Right atrium auricular region (tissue), 2 donors: ENCODE measurements at places on chromosomes 11 and 22.
A peak's percentile ranks its signal among the peaks of the same experiment; 100 is the strongest.

GRCh38 chr11:113242767-113243397, 71.5 kb upstream of the TTC12 start:
- DNase-seq = no peak

DNA sequence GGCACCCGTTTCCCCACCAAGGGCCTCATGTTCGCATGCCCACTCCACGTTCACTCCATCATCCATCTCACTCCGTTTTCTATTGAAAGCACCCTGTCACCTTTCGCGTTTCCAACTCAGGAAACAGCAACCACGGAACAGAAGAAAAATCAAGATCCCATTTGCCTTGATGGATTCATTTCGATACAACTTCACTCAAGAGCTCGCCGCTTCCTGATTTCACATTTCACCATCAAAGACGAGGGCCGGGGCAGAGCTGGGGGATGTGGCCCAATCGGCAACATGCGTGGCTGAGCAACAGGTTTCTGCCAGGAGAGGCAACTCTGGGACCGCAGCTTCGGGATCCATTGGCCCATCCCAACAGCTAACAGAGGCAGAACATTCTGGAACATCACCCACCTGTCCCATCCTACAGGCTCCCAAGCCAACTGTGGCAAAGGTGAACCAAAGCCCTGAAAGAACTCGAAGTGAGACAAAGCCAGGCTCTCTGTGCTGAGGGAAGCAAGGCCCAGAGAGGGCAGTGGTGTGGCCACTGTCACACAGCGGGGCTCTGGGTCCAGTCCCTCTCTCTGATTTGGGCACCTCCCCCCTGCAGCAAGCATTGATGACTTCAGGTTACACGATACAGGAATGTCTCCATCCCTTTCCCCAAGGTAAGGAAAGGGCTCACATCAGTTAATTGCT, 36.2 kb upstream of the CD5 start:
- DNase-seq = no peak

DNA sequence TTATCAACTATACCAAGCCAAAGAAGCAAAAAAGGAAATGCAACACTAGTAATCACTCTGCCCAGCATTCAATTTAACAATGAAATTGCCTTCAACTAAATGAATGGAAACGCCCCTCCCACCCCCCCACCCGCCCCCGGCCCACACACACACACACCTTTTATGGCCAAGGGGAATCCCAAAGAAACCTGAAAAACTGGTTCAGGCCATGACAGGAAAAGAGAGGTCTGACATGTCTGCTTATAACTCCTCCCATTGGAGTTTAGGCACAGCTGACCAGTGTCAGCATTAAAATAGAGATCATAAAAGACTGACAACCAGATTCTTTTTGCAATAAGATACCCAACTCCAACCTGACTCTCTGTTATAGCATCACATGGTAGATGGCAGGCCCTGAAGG, 42.6 kb downstream of the ACER3 start:
- no peak for DNase-seq

- no peak for DNase-seq
Observed at GRCh38 chr22:21587803-21588611, 20.5 kb downstream of the UBE2L3 start.

DNA sequence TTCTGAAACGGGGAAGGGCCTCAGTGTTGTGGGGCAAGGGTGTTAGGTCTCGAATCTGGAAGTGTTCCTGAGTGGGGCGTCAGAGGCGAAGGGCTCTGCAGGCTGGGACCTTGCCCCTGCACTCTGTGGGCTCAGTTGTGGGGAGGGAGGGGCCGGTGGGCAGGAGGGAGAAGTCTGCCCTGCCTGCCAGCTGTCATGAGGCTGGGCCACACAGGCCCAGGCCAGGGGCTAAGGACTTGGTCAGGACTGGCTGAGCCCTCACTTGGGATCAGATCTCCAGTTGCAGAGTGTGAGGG, at the start of gene CRACR2B:
Gene CRACR2B (plus strand): TSS at position 23 of the 296 bp plus-strand sequence. CDS start 689 bp downstream, outside the sequence.
- no peak for DNase-seq

- DNase-seq = no peak
Observed at GRCh38 chr11:94011478-94011877, 9.7 kb upstream of the HEPHL1 start.

DNA sequence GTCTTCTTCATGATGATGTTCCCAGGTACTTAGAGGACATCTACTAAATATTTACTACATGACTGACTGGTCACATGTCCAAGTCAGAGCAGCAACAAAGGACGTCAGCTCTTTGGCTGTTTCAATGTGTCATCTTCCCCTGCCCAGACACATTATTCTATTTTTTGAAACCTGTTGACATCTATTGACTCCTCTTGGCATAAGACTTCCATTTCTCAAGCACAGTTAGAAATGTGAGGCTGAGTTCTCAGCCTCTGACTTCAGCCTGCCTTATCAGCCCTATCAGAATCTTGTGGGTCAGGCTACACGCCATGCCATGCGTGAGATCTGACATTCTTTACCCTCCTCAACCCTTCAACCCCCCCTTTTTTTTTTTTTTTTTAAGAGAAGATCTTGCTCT, 63.8 kb downstream of the SC5D start:
- DNase-seq = no peak

DNA sequence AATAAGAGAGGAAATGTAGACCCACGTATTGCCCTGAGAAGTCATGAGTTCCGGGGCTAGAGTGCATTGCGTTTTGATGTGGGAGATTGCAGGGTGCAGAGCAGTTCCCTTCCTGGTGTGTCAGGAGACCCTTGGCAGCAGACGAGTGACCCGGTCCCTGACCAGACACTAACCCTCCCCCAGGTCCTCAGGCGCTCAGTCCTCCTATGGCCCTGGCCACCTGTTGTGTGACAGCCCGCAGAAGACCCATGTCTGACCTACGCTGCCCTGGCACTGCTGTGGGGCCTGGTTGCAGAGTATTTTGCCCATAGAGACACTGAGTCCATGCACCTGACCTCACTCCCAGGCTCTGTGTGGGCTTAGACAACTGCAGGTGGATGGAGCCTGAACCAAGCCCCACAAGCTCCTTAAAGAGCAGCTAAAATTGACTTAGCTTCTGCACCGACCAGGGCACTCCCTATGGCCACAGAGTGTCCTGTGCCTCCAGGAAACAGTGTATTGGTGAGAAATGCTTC, 833.8 kb downstream of the TBC1D22A start:
- DNase-seq = no peak

DNA sequence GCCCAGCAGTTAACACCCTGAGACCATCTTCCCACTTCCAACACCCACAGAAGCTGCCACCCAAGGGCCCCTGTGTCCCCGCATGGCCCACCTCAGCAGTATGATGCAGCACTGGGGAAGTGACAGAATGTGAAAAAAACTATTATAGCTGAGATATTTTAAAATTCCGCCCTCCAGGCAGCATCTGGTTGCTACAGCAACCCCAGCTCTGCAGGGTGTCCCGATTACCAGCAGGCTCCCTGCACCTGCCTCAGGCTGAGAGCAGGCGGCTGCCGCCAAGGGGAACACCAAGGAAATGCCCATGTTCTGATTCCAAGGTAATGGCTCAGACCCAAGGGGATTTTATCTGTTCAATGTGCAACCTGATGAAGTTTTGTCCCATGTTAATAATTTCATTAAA, 10.5 kb upstream of the TMEM121B start:
- DNase-seq = no peak

GRCh38 chr22:29689880-29690213, 30.0 kb upstream of the CABP7 start:
- DNase-seq = no peak

GRCh38 chr11:123062892-123063825, 1.2 kb upstream of the HSPA8 start:
- peak; percentile 73 for DNase-seq

- DNase-seq = no peak
Observed at GRCh38 chr11:21622566-21622965, 570.3 kb upstream of the ANO5 start.

DNA sequence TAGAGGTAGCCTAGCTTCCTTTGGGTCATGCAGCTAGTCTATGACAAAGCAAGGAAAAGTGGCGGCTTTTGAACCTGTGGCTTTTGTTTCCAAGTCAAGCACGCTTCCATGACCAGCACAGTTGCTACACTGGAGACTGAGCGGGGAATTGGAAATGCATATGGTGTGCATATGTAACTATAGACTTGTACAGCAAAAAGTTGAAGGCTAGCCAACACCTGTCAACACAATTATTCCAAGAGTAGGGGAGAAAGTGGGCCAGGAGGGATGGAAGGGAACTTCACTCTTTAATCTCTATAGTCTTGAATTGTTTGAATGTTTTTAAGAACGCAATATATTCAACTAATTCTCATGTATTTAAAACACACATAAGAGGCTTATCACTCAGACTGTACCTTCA, 218.5 kb upstream of the CADM1 start:
- no peak for DNase-seq

DNA sequence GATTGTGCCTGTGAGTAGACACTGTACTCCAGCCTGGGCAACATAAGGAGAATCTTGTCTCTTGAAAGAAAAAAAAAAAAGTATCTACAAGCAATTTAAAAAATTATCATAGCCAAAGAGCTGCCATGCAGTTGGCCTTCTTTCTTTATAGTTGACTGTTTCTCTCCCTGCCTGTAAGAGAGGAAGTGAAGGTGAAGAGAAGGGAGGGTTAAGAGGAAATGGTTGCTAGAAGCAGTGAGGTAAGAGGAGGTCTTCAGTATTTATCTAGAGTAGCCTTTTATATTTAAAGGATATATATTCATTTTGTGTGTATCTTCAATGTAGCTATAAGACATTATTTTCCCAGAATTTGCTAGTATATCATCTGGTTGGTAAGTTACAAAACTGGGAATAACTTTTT, 217.9 kb downstream of the TMEM135 start:
- no peak for DNase-seq

DNA sequence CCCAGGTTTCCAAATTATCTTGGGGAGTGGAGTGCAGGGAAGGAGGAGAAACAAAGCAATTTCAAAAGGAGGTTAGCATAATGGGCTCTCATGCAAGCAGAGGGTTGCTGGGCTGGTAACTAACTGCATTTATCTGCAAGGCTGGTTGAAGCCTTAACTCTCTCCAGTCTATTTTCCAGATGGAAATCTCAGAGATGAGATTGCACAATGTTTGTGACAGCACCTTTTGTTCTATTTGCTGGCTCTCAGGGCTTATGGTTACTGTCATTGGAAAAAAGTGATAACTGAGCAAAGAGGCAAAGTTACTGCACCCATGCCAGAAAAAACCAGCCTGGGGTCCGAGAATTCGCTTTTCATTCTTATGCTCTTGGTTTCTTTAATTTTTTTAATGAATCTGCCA, 33.2 kb downstream of the ABCC8 start:
- no peak for DNase-seq

DNA sequence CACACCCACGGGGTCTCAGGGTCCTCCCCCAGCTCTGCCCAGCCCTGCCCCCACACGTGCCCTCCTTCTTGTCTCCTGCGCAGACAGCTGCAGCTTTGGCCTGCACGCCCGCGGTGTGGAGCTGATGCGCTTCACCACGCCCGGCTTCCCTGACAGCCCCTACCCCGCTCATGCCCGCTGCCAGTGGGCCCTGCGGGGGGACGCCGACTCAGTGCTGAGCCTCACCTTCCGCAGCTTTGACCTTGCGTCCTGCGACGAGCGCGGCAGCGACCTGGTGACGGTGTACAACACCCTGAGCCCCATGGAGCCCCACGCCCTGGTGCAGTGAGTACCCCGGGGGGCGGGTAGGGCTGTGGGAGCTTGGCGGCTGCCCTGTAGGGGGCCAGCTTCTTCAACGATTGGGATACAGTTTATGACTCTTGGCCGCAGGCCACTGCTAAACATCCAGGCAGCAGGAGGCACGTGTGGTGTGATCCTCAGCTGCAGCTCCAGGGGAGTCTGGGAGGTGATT, 30.8 kb downstream of the ST14 start:
- no peak for DNase-seq

DNA sequence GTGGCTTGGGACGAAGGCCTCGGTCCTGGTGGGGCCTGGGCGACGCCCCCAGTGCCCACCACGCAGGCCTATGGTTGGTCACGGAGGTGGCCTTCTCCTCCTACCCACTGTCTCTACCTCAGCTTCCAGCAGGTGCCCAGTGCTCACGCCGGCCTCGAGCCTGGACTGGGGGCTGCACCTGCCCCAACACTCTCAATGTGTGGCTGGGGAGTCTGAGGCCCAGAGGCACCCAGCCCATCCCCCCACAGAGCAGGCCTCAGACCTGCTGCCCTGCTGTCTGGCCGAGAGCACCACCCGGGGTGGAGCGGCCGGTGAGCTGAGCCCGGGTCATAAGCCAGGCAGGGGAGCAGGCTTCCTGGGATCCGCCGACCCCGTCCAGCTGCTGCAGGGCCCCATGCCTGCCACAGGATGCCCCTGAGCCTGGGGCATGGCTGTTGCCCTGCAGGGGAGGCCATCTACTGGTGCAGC, 28.6 kb upstream of the MUC5AC start:
- no peak for DNase-seq

DNA sequence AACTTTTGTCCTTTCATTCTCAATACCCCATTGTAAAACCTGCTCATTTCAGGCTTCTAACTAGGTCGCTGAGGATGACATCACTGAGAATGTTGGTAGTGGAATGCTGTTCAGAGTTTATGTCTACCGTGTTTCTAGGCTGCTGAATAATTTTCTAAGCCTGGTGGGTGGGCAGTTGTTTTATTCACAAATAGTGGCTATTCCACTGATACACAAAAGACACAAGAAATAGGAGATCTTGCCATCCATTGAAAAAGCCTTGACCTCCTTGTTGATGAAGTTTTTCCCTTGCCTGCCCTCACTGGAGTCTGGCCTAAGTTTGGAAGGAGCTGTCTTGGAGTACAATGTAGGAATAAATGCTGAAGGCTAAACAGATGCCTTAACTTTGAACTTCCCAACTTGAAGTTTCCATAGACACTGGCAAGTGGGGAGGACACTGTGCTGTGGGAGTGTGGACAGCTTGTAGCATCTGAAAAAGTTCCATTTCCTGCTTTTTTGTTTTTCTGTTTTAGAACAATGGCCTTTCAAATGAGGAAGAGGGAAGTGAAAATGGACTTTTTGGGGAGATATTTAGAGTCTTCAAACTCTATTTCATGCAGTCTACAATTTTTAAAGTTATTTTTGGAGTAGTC, 59.2 kb downstream of the TRIM44 start:
- DNase-seq = no peak

- DNase-seq = no peak
Observed at GRCh38 chr11:10686311-10686710, 7.2 kb downstream of the IRAG1 start.

GRCh38 chr22:45308391-45308956, 1.3 kb upstream of the FAM118A start:
- DNase-seq = no peak

GRCh38 chr11:71338801-71339395, 86.5 kb upstream of the SHANK2 start:
- DNase-seq = no peak

DNA sequence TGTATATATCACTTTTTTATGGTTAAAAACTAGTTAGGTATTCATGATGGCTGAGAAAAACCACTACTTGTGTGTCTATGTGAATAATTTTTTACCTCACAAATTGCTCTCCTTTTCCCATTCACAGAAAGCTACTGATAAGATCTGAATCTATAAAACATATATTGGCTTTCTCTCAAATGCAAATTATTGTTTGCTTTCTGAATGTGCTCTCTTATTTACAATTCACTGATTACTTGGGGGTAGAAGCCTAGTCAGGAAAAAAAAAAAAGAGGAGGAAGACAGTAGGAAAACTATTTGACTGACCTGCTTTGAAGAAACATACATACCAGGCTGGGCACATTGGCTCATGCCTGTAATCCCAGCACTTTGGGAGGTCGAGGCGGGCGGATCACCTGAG, 20.5 kb downstream of the PGM2L1 start:
- DNase-seq = no peak
